ENCODE measurements at places on chromosomes 4 and X. TPM values are rescaled to one million over a fixed set of nuclear protein-coding genes. Genes with fewer than 3 reads are reported as not detected.

- no peak for DNase-seq
These were observed 47.4 kb upstream of the GPM6B start for GRCh38 chrX:13864264-13864663.

DNA sequence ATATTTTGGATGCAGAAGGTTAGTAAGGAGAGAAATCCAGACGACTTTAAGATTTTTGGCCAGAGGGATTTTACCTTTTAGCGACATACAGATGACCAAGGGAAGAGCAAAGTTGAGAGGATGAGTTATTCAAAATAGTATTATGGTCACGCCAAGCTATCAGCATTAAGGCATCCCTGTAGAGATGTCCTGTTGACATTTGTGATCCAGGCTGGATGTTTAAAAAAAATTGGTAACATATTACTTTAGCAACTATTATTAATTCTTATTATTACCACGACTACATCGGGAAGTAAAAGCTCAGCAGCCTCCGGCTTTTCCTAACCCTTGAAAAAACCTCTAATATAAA lies 562 bp upstream of the OSTC start:
- no peak for DNase-seq

DNA sequence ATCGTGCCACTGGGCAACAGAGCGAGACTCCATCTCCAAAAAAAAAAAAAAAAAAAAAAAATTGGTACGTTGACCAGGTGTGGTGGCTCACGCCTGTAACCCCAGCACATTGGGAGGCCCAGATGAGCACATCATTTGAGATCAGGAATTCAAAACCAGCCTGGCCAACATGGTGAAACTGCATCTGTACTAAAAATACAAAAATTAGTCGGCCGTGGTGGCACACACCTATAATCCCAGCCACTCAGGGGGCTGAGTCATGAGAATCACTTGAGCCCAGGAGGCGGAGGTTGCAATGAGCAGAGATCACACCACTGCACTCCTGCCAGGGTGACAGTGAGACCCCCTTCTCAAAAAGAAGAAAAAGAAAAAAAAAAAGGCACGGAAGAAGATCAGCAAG lies 24.5 kb downstream of the RBMX start:
- no peak for DNase-seq

DNA sequence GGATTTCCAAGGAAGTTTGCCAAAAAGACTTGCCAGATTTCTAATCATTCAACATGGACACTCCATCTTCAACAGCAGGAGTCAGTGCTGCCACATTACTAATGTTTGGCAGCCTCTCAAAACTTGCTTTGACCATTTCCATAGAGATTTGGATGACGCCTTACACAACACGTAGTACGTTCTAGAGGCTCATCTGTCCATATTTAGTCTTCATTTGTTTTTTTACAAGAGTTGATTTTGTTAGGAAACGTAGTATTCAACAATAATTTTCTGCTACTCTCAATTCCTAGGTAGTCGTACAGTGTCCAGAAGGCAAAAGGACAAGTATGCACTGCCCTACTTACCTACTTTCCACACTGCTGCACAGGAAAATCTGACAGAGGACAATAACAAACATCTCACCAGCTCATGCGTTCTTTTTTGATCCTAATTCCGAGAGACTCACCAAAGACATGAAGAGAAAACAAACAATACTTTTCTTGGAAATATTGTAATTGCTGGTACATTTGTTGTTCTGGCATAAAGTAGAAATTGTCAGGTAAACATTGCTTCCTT lies 117.3 kb downstream of the SNCA start:
- DNase-seq, result no peak

- no peak for DNase-seq
These were observed 170.4 kb downstream of the PCDH18 start for GRCh38 chr4:137361756-137362470.

GRCh38 chr4:101911616-101912015 lies 121.1 kb downstream of the BANK1 start:
- DNase-seq, result no peak

GRCh38 chr4:70734971-70735370 lies 13.2 kb downstream of the RUFY3 start:
- no peak for DNase-seq

- no peak for DNase-seq
These were observed 92.6 kb downstream of the SHROOM3 start for GRCh38 chr4:76527666-76528065.

DNA sequence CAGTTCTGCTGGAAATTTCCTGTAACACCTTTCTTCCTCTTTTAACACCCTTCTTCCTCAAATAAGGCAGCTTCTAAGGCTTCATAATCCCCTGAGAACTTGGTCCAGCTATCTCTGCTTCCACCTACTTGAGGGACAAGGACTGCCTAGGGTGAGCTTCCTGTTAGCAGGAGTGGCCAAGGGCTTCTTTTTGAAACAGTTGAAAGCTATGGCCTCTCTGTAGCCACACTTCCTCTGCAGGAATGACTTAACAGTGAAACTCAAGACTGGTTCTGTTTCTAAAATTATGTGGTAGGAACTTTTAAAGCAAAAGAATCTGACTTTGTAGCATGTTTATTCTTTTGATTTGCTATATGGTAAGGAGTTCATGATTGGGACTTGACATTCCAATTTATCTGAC lies 108.5 kb upstream of the WDR1 start:
- no peak for DNase-seq

DNA sequence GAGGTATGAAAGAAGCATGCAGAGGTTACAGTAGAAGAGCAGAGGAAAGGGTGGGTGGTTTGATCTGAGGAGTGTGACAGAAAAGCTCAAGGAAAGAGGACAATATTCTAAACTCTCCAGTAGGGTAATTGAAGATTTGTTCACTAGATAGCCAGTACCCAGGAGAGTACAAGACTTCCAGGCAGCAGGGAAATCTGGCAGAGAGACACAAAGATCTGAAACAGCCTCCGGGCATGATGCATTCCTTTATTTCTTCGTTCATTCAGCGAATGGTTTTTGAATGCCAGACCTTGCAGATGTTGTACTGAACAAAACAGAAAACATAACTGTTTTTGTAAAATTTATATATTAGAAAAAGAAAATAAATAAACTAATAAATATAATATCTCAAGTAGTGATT lies 766.6 kb downstream of the FAT4 start:
- no peak for DNase-seq

DNA sequence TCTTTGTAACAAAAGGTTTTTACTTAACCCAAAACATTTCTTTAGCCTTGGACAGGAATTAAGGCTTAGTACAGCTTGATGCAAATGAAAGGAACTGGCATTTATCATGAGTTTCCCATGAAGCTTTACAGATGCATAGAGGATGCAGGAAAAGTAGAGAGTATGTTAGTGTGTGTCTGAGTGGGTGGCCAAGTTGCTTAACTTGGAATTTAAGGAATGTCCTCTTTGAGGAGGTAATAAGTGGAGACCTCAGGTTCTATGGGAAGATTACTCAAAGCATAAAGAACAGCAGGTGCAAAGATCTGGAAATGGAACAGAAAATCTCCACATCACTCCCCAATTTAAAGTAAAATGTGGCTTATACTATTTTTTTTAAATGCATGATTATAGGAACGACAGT lies 457.9 kb downstream of the KCNIP4 start:
- no peak for DNase-seq

Gene TRPC5OS
- polyA plus RNA-seq, result not detected

Gene TMPRSS11E
- polyA plus RNA-seq, result 0.18 TPM

Gene GRK4
- polyA plus RNA-seq, result 17.3 TPM

Gene ADAM29
- polyA plus RNA-seq, result 0.11 TPM

Gene CDX4
- polyA plus RNA-seq, result not detected

Gene PGAM4
- polyA plus RNA-seq, result not detected

Gene CFAP47
- polyA plus RNA-seq, result 2.8 TPM

Measured in left lung (tissue), 14 donors.